ENCODE measurements at places on chromosomes 4 and X.

DNA sequence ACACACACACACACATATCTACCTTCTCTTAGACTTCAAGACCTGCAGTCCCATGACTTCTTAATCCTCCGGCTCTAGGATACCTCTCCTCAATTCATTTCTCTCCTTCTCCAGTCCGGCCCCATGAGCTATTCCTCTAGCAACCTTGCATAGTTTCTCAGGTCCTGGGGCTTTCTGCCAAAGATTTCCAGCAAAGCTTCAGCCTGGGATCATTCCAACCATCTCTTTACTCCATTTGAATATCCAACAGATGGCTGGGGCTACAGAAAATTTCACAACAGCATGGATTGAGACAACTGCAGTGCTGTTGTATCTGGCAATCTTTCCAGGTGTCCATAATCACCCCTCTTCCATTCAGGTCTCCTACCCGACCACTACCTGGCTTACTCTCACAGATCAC lies 184.1 kb downstream of the DCHS2 start:
- DNase-seq: no peak

DNA sequence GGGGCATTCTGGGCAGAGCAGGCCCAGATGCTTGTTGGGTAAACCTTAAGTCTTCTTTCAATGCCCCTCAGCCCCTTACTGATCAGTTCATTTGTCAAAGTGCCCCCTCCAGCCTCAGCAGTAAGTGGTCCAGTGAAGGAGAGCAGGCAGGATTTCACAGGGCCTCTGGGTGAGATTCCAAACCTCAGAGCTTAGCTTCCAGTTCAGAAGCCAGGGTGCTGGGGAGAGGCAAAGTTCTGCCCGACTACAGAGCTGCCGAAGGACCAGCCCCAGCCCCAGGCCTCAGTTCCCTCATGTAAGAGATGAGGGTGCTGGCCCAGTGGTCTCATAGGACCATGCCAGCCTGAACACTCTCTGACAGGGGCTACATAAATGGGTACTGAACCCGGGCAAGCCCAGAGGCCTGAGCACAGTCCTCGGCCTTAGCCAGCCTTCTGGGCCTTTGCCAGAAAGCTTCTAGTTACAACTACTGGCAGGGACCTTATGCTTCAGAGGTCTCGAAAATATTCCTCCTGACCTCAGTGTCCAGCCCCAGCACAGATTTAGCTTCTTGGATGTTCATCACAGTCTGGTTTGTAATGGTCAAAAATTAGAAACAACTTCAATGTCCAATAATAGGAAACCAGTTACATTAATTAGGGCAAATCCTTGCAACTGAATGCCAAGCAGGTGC lies 851 bp upstream of the RIPPLY1 start:
- DNase-seq: no peak

DNA sequence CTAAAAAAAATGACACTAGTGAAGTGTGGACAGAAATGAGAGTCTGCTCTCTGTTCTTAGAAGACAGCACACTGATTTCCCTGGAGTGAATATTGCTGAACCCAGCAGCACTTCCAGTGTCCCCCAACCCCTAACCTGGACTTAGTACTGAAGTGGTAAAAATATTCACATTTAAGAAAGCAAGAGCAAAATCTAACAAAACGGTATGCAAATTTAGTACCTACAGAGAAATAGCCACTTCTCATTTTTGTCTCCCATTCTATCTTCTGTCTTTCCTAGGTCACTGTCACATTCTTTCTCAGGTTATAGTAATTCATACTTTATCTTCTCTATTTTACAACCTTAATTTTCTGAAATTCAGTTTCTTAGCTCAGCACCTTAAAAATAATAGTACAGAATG lies 274.7 kb downstream of the CFAP299 start:
- no peak for DNase-seq

GRCh38 chr4:106941841-106942240 lies 94.3 kb downstream of the DKK2 start:
- no peak for DNase-seq

DNA sequence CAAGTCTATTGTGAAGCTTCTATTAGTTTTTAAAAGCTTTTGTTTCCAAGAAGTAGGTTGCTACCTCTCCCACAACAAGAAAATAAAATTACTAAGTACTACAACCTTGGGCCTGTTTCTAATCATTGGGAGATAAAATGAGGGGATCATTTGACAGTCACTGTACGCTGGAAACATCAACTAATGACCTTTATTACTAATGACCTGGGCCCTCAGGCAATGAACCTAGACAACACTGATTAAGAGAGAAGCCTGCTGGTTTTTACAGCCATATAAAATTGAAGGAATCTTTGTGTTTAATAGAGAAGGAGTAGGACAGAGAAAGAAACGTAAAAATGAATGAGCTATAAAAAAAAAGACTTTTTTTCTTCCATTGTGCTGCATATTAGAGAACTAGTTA lies 1000.9 kb downstream of the STPG2 start:
- DNase-seq: no peak

GRCh38 chr4:23305026-23305425 lies 584.8 kb downstream of the PPARGC1A start:
- no peak for DNase-seq

GRCh38 chr4:10816571-10816970 lies 132.0 kb upstream of the CLNK start:
- no peak for DNase-seq

DNA sequence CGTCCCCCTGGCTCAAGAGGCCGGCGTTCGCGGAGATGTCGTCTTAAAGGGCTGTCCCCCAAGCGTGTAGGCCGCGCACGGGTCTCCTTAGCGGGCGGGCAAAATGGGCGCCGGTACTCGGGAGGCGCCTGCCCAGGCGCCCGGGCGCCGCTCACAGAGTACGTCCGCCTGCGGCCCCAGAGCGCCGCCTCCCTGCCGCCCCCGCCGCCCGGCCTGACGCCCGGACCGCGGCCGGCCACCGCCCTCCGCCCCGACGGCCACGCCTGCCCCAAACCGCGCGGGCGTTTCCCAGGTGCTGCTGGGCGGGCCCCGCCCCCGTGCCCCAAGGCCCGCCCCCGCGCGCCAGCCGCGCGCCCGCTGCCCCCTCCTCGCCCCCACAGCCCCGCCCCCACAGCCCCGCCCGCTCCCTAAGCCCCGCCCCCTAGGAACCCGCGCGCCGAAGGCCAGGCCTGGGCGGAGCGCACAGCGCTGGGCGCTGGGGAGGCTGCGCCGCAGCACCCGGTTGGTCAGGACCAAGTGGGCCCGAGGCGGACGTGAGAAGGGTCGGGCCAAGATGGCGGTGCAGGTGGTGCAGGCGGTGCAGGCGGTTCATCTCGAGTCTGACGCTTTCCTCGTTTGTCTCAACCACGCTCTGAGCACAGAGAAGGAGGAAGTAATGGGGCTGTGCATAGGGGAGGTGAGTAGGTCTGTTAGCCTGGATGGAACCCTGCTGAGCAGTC lies at the start of the genes BRCC3, CMC4 and MTCP1:
BRCC3 (plus strand) TSS at position 534 of the 719 bp plus-strand sequence; CDS start at position 554, 20 bp downstream.
CMC4 (minus strand) TSS at position 162 of the 719 bp plus-strand sequence. CDS start 7,113 bp downstream, outside the sequence.
MTCP1 (minus strand) TSS at position 162 of the 719 bp plus-strand sequence. CDS start 5,126 bp downstream, outside the sequence.
- peak; percentile 83 for DNase-seq

DNA sequence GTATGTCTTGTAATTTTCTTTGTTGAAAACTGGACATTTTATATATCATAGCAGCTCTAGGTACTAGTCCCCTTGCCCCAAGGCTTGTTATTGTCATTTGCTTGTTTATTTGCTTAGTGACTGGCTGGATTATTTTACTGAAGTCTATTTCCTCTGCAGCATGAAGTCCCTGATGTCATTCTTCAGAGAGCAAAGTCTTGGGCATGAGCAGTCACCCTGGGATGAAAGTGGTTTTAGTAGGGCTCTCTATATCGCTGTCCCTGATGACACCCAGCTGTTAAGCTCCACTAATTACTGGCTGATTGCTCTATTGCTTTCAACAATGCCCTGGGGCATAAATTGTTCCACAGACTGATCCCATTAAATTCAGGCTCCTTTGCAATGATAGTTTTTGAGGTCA lies 113.5 kb upstream of the USP9X start:
- DNase-seq: no peak

- DNase-seq: no peak
Observed at GRCh38 chrX:134676436-134676835, 18.2 kb upstream of the PLAC1 start.

GRCh38 chrX:132119821-132120515 lies 7.9 kb downstream of the FRMD7 start:
- DNase-seq: no peak

DNA sequence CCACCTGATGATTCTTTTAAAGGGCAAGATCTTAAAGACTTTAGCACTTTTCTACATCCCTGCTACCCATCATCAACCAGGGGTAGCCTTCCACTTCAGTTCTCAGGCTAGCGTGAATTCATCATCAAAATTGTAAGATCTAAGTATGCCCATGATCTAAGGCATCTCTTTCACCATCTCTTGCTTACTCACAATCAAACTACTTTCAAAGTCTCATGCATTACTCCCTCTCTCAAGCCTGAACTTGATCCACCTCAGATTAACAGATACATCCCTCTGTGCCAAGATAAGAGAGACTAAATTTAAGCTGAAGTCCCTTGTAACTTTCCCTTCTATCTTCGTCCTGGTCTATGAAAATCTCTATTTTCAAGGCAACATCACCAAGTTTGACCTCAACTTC lies 62.8 kb downstream of the DHX15 start:
- DNase-seq: no peak

- DNase-seq: peak; percentile 23
Observed at GRCh38 chr4:1985294-1985693, 23.5 kb downstream of the NELFA start.

- DNase-seq: no peak
Observed at GRCh38 chr4:48913346-48913745, 6.8 kb upstream of the OCIAD2 start.

DNA sequence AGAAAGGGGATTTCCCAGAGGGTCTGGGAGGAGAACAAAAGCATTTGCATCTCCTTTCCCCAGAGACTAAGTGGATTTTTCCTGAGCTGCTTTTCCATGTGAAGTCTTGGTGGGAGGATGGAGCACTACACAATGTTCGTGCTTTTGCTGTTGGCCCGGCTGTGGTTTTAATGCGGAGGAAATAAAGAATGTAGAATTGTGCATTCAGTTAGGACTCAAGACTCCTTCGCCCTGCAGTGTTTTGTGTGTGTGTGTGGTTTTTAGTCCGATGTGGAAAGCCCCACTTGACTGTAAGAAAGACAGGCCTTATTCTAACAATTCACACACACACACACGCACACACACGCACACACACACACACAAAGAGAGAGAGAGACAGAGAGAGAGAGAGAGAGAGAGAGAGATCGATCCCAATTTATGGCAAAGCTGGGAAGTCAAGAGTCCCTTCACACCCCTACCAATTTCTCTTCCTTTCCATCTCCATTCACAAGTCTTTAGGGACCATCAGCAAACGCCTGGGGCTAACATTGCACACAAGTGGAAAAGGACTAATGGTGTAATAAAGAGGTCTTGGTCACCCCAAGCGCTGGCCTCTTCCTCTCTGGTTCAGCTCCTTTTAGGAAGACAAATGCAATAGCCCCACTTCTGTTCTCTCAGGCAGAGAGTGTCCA lies 44.2 kb downstream of the CLDN34 start:
- no peak for DNase-seq

DNA sequence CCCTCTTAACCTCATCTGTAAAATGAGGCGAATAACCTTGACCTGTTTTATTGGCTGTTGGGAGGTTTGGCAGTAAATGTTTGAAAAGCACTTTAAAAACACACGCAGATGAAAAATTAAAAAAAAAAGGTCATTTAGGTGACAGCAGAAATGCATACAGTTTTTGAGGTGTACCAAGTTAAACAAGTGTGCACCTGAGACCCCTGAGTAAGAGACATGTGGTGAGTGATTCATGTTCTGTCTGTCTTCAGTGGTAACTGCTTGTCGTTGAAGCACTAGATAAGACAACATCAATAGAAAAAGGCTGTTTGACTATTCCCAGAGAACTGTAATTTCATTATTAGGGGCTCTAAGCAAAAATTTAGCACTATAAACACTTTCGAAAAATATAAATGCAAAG lies 608.4 kb upstream of the PITX2 start:
- no peak for DNase-seq

GRCh38 chr4:159297091-159297490 lies 194.2 kb downstream of the RAPGEF2 start:
- no peak for DNase-seq

DNA sequence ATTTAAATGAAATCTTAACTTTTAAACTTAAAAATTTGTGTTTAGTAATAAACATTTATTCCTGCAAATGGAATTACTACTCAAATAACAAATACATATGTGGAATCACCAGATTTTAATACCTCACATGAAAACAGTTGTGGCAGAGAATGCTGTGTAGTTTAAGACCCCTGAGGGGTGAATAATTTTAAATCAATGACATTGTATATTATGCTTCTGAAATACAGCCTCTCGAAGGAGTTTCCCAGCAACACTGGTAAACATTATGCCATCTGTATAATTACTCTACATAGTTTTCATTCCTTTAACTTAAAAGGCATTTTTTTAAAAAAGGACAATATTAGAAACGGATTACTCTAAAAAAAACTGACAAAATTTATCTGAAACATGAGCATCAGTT lies 2313.3 kb downstream of the ARAP2 start:
- DNase-seq: no peak

GRCh38 chr4:5923376-5923775 lies 30.5 kb upstream of the CRMP1 start:
- DNase-seq: no peak

DNA sequence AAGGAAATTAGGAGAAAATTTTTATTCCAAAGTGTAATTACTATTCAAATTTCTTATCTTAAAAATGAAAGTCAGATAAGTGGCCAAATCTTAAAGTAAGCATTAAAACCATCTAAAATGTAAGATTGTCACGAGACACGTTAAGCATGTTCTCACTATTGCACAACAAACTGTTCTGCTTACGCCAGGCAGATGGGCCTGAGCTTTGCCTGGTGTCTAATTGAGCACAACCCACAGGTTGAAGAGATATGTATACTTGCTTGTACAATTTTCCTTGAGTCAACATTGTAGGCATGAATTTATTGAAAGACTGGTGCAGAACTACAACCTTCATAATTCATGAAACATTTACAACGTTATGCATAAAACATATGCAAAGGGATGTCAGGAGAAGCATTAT lies 3.9 kb downstream of the RNF128 start:
- no peak for DNase-seq

DNA sequence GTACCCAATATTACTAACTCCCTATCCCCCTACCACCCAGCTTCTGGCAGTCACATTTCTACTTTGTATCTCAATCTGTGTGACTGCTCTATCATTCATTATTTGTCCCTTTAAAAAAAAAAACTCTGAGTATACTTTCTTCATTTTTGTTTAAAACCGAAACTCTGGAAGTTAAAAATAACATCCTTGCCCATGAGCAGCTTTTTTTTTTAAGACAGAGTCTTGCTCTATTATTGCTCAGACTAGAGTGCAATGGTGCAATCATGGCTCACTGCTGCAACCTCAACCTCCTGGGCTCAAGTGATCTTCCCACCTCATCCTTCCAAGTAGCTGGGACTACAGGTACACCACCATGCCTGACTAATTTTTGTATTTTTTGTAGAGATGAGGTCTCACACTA lies 15.8 kb downstream of the UBE2K start:
- no peak for DNase-seq

DNA sequence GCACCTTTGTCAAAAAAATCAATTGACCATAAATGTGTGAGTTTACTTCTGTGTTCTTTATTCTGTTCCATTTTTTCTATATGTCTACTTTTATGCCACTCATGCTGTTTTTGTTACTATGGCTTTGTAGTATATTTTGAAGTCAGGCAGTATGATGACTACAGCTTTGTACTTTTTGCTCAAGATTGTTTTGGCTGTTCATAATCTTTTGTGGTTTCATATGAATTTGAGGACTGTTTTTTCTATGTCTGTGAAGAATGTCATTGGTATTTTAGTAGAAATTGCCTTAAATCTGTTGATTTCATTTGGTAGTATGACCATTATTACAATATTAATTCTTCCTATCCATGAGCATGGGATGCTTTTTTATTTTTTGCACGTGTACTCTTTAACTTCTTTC lies 346.8 kb downstream of the PPP3CA start:
- no peak for DNase-seq

GRCh38 chrX:115236560-115236959 lies 2.7 kb upstream of the LRCH2 start:
- DNase-seq: no peak
